Epithelial cell of prostate (primary cell): ENCODE measurements at places on chromosomes 12 and 14.

DNA sequence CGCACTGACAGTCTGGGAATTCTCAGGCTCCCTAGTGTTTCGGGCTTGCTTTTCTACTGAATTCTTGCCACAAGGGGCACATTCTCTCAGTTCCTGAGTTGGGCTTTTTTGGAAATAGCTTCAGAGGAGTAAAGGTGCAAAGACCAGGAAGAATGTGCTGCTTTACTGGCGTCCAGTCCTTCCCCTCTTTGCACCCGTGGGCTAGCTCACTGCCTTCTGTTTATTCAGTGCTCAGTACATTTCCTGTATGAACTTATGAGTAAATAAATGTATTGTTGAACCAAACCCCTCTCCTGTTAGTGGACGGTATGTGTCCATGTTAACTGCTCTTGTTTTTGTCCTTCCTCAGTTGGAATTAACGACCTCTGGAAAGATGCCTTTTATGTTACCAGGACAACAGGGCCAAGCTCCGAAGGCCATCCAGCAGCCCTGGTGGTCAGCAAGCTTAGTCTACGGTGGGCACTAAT is 24.0 kb downstream of the GSG1 start:
- no peak for DNase-seq

DNA sequence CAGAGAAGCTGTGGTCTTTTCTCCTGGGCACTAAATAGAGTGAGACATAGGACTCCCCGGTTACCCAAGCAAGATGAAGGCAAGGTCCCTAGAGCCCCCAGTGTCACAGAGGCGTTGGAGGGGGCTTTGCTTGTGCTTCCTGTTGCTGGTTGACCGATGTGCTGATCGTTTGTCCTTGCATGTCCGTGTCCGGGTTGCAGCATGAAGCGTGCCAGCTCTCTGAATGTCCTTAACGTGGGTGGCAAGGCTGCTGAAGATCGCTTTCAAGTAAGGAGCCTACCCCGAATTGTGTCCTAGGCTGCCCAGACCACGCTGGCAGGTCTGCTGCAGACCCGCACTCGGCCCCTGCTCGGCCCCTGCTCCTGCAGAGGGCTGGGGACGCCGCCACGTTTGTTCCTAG is 23.1 kb downstream of the XRCC3 start:
- no peak for DNase-seq

DNA sequence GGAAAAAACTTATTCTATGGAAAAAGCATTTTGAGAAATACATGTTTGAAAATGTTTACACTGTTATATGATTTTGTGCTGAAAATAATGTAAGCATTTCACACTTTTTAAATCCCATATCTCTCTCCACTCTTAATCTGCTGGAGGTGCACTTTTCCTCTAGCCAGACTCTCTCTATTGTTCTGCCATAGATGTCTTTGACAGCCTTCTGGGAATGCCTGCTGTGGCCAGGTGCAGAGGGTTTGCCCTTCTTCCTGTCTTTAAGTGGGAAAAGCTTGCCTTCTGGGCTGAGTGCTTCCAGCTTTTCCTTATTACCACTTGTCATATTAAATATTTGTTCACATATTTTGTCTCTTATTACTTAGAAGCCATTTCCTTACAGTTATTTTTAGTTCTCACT is 60.1 kb upstream of the PPM1H start:
- no peak for DNase-seq

GRCh38 chr12:39883411-39883810 is 222.5 kb downstream of the SLC2A13 start:
- DNase-seq, result no peak

GRCh38 chr12:89393551-89394121 is 41.3 kb upstream of the DUSP6 start:
- DNase-seq, result no peak
